Stimulated activated CD4-positive, alpha-beta T cell treated with anti-CD3 and anti-CD28 coated beads, Interleukin-12 subunit alpha, Interleukin-12 subunit beta, amount 100 ng/mL, for 24 hours (primary cell): ENCODE measurements at places on chromosomes 7 and 10.

DNA sequence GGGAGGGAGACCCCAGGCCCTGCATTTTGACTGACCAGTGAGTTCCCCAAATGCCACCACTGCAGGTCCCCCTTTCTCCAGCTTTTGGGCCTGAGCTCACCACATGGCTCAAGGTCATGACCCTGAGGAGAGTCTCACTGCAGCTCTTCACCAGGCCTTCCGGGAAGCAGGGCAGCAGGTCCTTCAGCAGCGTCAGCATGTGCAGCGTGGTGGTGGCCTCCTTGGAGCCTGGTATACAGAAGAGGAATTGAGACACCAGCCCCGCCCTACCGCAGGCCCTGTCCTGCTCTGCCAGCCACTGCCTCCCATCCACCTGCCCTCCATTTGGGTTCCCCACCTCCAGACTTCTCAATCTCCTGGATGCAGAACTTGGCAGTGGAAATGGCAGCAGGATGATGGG, 13.0 kb downstream of the RRP12 start:
- no peak for DNase-seq

- DNase-seq, result no peak
Observed at GRCh38 chr7:29883462-29884398, 77.4 kb downstream of the WIPF3 start.

DNA sequence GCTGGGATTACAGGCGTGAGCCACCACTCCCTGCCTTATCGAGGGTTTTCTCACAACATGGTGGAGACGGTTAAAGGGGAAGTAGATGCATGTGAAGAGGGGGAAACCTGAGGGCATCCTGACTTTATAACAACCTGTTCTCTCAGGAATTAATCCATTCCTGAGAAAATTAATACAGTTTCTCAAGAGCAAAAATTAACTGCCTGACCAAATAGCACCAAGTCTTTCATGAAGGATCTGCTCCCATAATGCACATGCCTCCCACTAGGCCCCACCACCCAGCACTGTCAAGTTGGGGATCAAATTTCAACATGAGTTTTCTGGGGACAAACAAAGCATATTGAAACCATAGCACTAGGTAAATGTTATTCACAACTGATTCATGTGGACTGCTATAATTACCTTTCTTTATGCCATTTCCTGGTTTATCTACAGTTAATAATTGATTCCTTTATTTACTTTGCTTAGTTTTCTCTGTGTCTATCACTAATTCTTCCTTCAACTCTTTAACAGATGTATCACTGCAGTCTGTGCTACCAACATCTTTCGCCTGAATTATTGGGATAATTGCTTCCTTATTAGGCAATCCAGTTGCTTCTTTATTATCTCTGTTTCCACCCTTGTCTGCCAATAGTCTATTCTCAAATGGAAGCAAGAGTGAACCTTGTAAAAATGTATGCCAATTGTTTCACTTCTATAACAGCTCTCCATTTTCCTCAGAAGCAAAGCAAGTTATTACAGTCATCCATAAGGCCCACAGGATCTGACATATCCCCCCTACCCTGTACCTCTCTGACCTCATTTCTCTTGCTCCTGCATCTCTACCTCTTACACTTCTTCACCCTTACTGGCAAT, 12.9 kb upstream of the MICU1 start:
- DNase-seq, result no peak

GRCh38 chr7:364536-364935, 74.6 kb downstream of the FOXL3 start:
- DNase-seq, result no peak

- no peak for DNase-seq
Observed at GRCh38 chr7:28613262-28613661, 200.9 kb downstream of the CREB5 start.

DNA sequence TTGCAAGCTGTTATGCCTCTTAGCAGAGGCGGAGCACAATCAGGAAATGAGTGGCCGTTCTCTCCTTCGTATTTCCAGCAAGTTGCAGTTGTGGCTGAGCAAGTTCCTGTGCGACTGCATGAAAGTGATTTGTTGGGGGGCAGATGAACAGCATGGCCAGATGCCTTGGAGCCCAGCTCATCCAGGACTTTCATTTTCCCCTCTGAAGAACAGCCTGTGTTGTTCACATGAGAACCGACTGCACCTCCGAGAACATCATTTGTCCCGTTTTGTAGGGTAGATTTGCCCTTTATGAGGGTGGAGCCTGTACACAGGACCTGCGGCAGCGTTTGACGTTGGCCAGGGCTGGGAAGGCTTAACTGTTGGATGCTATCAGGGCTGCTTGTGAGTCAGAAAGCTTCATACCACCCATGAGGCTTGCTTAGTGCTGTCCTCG, 4.4 kb downstream of the BAG3 start:
- DNase-seq, result peak; percentile 35

DNA sequence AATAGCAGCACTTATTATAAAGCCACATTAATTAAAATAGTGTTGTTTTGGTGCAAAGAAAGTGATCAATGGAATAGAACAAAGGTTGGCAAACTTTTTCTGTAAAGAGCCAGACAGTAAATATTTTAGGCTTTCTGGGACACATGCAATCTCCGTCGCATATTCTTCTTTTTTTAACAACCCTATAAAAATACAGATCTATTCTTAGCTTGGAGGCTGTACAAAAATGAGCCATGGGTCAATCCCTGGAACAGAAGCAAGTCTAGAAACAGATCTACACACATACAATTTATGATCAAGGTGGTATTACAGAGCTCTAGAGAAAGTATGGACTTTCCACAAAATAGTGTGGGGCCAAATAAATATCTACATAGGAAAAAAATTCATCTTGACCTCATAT, 71.8 kb downstream of the ARHGAP21 start:
- no peak for DNase-seq

DNA sequence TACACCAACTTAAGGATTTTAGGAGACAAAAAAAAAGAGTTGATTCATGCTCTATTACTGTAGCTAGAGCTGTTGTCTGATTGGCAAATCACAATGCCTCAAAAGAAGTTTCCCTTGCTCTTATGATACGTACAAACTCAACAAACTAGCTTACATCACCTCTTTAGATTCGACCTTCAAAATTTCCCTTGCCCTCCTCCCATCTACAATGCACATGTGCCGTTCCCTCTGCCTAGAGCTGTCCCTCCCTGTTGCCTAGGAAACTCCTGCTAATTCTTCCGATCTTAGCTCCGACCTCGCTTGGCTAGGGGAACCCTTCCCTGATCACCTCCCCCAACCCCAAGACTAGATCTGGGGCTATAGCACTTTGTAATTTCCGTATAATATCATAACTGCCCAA, 55.4 kb downstream of the MAP3K8 start:
- DNase-seq, result no peak

- no peak for DNase-seq
Observed at GRCh38 chr10:86373828-86374227, 7.2 kb upstream of the GRID1 start.

GRCh38 chr7:112293416-112293815, 86.9 kb downstream of the ZNF277 start:
- no peak for DNase-seq
